ENCODE measurements at places on chromosomes 7 and 10.

GRCh38 chr7:144834641-144835144 lies 1.2 kb downstream of the TPK1 start:
- no peak for DNase-seq

DNA sequence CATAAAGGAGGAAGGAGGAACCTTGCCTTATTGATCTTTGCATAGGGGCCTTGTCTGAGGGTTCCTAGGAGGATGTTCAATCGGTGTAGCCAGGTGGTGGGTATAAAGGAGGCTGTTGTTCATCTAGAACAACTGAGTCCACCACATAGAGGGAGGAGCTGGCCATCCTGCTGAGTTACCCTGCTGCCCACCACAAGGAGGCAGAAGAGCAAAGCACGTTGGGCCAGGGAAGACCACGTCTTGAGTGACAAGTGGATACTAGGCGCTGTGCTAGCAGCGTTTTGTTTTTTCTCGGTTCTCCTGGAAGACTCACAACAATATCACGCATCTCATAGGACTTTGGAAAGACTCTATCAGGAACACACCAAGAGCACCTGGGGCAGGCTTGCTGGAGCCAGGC lies 20.0 kb downstream of the FOXI2 start:
- no peak for DNase-seq

GRCh38 chr7:134532180-134532953 lies 5.0 kb downstream of the AKR1B10 start:
- DNase-seq = no peak

- no peak for DNase-seq
These were observed 310.0 kb downstream of the ABCA13 start for GRCh38 chr7:48481235-48481634.

DNA sequence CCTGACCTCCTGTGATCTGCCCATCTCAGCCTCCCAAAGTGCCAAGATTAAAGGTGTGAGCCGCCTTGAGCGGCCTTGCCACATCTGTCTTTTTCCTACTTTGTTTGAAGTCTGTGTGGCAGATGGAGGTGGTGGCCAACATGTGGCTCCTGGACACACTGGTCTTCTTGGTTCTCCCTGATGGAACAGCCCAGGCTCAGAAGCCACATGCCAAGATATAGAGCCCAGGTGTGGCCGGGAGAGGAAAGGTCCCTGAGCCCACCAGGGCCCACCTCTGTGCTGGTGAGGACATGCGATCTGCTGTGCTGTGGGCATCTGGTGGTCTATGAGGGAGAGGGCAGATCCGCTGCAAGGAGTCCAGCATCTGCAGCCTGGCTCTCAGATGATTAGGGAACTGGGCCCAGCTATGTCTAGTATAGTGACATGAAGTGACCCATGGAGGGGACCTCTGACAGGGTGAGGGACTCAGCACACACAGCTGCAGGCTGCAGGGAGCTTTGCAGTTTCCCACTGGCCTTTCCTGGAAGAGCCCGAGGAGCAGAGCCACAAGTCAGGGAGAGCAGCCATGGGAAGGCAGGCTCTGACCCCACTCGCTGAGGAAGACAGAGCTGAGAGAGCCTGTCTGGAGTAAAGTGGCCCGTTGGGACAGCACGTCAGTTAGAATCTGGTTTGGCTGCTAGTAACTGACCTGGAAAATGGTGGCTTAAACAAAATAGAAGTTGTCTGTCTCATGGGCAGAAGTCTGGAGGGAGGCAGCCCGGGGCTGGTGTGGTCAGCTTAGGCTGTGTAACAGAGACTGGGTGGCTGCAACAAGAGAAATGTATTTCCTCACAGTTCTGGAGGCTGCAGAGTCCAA lies 25.9 kb downstream of the ADCY1 start:
- no peak for DNase-seq

- no peak for DNase-seq
These were observed 45.0 kb downstream of the PANK1 start for GRCh38 chr10:89600041-89600440.

GRCh38 chr7:27200761-27201579 lies 1.1 kb upstream of the HOXA13 start:
- DNase-seq = no peak

GRCh38 chr10:117996709-117997108 lies 50.0 kb downstream of the RAB11FIP2 start:
- no peak for DNase-seq

DNA sequence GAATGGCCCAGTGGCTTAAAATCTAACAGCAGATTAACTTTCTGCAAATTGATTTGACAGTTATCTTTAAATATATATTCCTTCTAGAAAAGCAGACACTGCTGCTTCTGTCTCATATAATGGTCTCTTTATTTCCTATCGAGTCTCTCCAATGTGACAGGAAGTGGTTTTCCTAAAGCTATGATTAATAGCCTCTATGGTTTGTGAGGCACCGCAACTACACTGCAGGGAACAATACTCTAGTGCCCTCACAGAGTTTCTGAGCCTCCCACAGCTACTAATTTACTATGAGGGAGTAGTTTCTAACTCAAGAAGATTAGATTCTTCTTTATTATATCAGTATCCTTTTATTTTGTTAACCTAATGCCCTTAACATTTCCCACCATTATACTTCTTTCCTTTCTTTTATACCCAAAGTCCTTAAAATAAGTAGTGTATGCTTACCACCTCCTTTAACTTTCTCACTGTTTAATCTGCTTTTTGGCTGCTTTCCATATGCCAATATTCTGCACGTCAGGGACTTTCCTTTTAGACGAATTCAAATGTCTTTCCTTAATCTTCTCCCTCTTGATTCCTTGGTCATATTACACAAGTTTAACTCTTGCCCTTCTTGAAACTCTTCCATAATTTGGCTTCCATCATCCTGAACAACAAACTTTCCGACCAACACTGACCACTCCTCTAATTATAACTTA lies 23.8 kb upstream of the AHR start:
- no peak for DNase-seq

GRCh38 chr7:19146699-19147098 lies 1.5 kb upstream of the FERD3L start:
- DNase-seq = no peak

DNA sequence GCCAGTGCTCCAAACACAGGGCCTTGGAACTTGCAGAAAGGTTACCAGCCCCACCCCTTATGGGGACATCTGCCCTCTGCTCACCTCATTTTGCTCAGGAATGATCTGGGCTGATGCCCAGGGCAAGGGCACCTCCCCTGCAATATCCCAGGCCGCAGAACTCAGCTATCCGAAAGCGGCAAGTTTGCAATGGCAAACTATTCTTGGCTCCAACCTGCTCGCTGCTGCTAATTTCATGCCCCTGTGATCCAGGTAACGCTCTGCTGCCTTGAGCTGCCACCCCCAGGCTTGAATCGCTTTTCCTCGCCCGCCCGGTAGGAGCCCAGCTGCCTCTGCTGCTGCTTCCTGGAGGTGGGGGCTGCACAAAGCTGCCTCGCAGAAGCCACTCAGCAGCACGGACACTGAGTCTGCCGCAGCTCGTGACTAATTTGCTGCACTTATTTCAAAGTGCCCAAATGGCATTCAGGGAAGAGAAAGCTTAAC lies 18.2 kb downstream of the SLC29A3 start:
- no peak for DNase-seq

DNA sequence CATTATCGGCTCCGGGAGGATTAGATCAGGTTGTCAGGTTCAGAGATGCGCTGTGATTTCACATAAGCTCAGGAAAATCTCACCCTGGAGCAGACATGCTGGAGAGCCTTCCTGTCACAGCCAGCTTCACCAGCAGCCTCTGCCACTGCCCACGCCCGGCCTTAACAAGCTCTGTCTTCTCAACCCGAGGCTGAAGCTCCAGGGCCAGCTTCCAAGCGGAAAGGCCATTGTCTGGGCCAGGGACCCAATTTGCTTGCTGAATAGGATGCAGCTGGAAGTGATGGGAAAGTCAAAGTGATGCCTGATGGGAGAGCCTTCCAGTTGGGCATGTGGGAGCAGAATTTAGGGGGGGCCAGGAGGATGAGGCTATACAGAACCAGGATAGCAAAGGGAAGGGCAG lies 36.3 kb downstream of the C10orf105 start:
- no peak for DNase-seq

GRCh38 chr7:2939193-2939885 lies 95.2 kb upstream of the GNA12 start:
- DNase-seq = no peak

GRCh38 chr7:151388007-151388297 lies 21.9 kb downstream of the WDR86 start:
- DNase-seq = no peak

DNA sequence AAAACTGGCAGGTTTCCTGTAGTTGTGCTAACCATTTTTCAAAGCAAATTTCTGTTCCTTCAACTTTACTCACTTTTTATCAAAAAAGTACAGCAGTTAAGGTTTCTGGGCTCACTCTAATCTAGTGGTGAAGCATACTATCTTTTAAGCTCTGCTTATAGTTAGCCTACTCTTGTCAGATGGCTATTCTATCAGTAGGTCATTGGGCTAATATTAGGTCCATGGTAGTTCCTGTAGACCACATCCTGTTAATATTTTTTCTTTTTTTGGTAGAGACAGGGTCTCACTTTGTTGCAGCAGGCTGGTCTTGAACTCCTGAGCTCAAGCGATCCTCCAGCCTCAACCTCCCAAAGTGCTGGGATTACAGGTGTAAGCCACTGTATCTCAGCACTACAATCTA lies 27.9 kb upstream of the NRCAM start:
- DNase-seq = no peak

- DNase-seq = no peak
These were observed 177.8 kb downstream of the CSTF2T start for GRCh38 chr10:51521605-51522004.

GRCh38 chr10:78327778-78328591 lies 294.3 kb downstream of the RPS24 start:
- no peak for DNase-seq

GRCh38 chr7:51054231-51054630 lies 262.4 kb downstream of the COBL start:
- DNase-seq = no peak

DNA sequence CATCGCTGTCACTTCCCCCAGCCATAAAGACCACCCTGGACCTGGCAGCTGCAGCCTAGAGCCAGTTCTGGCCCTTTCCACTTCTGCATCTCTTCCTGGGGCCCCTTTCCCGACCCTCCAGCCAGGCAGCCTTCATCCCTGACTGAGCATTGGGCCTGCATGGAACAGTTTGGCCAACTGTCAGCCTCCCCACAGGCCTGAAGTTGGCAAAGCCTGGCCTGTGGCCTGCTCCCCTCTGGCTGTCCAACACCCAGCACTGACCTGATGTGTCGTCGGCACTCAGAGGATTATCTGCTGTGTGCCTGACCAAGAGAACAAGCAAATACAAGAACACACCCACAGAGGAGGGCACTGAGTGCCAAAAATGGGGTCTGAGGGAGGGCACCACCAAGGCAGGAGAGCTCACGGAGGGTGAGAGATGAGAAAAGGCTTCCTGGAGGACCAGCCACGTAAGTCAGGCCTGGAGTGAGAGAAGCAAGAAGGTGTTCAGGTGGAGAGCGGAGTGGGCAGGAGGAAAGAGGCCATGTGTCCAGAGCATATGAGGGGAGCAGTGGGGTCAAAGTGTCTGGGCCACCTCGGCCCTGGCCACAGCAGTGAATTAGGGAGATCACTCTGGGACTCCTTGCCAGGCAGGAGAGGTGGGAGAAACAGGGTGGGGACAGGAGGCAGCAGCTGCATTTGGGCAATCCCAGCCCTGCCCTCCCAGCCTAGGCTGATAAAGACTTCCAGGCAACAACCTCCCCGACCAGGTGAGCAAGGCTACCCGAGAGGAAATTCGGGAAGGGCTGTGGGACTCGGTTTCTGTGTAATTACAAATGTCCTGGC lies 4.5 kb downstream of the GPRIN2 start:
- peak; percentile 85 for DNase-seq

GRCh38 chr10:62860946-62861345 lies 44.8 kb upstream of the EGR2 start:
- no peak for DNase-seq

DNA sequence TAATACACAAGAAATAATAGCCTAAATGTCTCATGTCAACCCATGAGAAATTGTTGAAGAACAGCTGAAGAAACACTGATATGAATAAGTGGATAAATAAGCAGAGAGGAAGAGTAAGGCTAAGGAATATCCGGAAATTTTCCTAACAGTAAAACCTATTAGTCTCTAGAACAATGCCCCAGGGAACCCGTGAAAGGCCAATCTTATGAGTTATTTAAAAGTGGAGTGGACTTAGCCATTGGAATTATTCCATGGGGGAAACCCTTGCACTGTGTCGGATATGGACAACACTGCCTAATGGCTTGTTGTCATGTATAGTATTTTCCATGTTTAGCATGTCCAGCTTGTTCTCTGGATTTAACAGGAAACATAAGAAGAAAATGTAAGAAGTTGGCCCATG lies 217.2 kb upstream of the PLXNA4 start:
- no peak for DNase-seq

- no peak for DNase-seq
These were observed 516.4 kb downstream of the PCDH15 start for GRCh38 chr10:54284526-54285193.

DNA sequence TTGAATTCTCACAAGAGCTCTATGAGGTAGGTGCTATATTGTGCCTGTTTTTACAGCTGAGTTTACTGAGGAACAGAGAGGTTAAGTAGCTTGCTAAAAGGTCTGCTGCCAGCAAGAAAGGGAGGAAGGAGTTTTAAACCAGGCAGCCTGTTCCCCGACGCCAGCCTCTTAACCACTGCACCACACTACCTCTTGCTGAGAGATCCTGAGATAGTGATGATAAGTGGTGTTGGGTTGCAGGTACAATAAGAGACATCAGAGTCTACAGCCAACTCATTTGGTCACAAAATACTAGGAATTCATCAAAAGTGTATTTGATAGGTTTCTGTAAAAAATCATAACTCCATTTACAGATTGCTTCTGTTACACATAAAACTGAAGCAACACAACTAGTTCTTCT lies 8.0 kb downstream of the CCDC71L start:
- DNase-seq = no peak

- peak; percentile 44 for DNase-seq
These were observed 70.4 kb upstream of the AOAH start for GRCh38 chr7:36794689-36795088.

- DNase-seq = no peak
These were observed 14.5 kb upstream of the KAZALD1 start for GRCh38 chr10:101047268-101047667.

DNA sequence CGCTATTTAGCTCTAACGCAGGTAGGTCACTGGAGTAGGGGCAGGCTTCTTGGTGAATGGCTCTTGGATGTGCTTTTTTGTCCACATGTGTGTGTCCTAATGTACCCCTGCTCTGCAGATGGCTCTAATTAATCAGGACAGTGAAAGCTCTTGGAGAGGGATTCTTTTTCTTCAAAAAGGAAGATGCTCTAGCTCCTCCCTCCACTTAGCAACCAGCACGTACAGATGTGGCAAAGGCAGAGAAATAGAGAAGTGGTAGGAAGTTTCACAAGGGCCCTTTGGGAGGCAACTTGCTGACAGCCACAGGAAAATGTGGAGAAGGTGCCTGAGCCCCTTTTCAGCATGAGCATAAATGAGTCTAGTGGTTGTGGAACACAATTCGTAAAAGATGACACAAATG lies 221.7 kb downstream of the PLXNA4 start:
- no peak for DNase-seq

DNA sequence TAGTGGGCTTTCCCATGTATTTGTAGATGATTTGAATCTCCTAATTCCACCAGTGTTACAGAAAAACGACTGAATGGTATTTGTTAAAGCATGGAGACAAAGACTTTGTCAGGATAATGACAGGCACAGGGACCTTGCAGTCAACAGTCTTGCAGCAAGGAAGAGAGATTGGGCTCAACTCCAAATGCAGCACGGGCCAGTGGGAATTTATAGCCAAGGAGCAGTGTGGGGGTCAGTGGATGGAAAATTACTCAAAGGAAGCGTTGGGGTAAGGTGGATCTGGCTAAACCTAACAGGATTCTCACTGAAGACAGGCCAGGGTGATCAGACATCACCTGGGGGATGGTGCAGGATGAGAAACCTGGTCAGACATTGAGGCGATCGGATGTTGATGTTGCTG lies 24.3 kb downstream of the CPVL start:
- DNase-seq = peak; percentile 98

Data from G401 (cell line).